ENCODE measurements at places on chromosomes 16 and 17.

DNA sequence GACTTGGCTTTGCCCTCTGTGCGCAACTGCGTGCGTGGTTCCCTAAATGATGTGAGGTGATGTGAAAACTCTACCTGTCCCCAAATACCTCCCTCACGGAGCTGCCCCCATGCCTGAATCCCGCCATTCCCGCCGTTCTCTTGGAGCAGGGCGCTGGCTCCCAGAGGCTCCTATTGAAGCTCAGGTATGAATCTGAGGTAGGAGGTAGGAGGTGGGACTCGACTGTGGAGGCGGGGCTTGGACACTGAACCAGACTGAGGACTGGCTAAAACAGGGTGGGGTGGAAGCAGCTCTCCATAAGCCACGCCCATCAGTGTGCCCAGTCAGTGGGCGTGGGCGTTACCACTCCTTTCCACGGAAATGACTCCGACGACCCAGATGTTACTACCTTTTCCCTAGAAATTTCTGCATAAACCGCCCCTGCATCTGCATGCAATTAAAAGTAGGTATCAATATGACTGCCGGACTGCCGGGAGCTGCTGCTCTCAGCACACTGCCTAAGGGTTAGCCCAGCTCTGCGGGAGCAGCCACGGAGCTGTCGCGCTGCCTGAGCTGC lies 41.0 kb downstream of the FOXL1 start:
- DNase-seq = no peak

DNA sequence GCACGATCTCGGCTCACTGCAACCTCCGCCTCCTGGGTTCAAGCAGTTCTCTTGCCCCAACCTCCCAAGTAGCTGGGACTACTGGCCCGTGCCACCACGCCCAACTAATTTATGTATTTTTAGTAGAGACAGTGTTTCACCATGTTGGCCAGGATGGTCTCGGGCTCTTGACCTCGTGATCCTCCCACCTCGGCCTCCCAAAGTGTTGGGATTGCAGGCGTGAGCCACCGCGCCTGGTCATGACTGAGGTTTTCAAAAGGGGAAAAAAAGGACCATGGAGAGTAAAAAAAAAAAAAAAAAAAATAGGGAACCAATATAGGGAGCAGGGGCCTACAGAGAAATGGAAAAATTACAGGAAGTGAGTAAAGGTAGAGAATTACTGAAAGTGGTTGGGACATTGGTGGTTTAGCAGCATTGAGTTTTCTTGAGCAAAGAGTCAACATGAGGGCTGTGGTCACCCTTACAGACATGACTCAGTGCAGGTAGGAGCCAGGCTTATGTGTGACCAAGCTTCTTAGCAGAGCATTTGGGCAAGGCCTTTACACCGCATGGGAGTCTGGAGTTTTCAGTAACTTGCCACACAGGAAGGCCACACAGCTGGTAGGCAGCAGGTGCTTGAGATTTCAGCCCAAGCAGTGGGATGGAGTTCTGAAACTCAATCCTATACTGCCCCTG lies 447.3 kb downstream of the HS3ST3B1 start:
- DNase-seq = no peak

DNA sequence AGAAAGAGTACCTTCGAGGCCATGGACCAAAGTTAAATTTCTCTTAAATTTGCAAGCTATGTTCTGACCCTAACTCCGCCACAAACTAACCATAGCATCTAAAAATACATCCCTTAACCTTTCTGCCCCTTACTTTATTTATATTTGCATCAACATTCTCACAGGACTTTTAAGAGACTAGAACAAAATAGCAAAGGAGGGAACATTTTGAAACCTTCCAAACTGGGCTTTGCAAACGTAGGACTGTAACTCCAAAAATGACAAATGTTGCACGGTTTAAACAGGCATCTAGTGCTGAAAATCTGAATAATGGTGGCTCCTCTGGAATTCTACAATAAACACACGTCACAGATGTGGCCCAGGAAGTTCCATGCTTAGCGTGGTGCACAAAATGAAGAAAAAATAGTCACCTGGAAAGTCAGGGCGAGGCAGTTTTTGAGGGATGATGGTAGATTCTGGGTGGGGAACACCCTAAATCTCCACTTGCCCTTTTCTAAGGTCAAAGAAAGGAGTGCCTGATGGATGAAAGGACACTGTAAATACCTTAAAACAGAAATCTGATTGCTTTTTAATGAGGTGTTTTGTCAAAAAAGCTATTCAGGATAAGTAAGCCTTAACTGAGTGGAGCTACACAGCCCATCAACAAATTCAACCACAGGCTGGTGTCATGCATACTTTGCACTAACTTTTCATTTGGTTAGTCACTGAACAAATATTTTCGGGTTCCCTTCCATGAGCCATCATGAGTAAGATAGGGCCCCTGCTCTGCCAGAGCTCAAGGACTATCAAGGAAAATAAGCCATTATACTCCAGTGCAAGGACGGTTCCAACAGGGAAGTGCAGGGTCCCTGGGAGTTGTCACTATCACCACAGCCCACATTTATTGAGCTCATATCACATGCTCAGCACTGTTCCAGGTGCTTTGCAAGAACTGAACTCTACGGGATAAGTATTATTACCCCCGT lies 21.2 kb downstream of the ARHGAP17 start:
- DNase-seq = no peak

DNA sequence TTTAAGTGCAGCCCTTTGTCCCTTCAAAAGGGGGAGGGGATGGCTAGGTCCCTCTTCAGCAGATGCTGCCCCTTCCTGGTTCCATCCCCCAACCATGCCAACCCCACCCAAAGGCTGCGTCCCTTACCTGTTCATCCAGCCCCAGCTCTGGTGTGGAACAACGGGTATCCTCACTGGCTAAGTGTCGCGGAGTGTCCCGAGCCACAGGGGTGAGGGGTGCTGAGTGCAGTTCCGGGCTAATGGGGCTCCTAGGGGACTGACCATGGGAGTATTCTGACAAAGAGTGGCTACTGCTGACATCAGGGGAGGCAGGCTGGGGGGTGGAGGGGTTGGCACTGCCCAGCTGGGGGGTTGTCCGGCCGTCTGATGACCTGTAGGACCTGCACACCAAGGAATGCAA lies 32.9 kb downstream of the STH start:
- no peak for DNase-seq

- no peak for DNase-seq
Observed at GRCh38 chr17:75739174-75739573, 17.9 kb downstream of the ITGB4 start.

DNA sequence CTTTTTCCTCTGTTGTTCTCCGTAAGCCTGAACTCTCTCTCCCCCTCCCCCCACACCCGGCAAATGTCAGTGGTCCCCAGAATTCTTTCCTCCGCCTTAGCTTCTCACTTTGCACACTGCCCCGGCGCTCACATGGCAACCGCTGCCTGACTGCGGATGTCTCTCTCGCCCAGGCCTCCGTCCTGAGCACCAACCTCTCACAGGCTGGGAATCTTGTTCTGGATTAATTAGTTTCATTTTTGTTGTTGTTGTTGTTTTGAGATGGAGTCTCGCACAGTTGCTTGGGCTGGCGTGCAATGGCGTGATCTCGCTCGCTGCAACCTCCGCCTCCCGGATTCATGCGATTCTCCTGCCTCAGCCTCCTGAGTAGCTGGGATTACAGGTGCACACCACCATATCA lies 16.7 kb downstream of the C17orf100 start:
- DNase-seq = no peak

DNA sequence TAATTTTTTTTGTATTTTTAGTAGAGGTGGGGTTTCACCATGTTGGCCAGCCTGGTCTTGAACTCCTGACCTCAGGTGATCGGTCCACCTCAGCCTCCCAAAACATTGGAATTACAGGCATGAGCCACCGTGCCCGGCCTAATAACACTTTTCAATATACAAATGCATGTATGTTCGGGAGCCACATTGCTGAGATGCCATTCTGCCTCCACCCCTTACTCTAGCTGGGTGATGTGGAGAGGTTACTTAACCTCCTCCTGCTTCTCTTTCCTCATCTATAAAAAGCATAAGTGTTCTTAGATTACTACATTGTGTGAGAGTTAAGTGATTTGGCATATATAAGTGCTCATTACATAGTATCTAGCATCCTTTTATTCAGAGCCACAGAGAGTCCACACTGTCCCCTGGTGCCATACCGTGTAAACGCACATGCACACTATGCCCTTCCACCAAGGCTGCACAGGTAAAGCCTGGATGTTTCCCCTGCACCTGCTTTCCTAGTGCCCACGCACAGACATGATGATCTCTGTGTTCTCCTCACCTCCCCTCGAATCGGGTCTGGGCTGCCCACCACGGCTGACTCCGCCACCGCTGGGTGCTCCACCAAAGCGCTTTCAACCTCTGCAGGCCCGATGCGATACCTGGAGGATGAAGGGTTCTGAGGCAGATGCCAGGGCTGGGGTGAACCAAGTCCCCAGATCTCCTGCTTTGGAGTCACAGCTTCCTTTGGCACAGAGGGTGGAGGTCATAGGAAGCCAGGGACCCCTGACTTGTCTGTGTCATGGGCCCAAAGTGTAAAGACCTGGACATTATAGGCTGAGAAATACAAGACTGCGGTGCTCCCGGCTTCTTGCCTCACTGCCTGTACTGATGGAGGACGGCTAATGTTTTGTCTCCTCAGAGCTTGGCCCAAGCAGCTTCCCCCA lies 49.0 kb upstream of the ACSM2B start:
- no peak for DNase-seq

GRCh38 chr17:11969565-11969964 lies 27.7 kb downstream of the ZNF18 start:
- no peak for DNase-seq

GRCh38 chr17:70615831-70616230 lies 446.5 kb downstream of the KCNJ2 start:
- DNase-seq = no peak

DNA sequence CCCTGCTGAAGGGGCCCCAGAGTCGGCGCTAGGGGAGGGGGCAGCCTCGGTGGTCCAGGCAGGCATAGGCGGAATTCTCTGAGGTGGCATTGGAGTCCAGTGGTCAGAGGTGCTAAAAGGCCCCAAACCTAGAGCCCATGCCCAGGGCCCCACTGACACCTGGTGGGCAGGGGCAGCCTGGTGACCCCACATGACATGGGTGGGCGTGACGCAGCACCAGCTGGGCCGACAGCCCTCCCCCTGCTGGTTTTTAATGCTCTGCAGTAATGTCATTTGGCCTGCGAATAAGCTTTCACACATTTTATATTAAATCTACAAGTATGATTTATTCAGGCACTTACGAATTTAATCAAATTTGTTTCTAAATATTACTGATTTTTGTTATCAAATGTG lies 2.1 kb upstream of the RNPS1 start:
- no peak for DNase-seq

GRCh38 chr16:57020651-57021050 lies 31.3 kb downstream of the NLRC5 start:
- DNase-seq = no peak

DNA sequence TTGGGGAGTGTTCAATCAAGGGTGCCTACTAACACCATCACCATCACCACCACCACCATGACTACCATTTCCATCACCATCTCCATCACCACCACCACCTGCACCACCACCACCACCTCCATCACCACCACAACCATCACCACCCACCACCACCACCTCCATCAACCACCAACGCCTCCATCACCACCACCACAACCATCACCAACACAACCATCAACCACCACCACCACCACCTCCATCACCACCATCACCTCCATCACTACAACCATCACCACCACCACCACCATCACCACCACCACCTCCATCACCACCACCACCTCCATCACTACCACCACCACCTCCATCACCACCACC lies 15.7 kb downstream of the MARCHF10 start:
- DNase-seq = no peak

DNA sequence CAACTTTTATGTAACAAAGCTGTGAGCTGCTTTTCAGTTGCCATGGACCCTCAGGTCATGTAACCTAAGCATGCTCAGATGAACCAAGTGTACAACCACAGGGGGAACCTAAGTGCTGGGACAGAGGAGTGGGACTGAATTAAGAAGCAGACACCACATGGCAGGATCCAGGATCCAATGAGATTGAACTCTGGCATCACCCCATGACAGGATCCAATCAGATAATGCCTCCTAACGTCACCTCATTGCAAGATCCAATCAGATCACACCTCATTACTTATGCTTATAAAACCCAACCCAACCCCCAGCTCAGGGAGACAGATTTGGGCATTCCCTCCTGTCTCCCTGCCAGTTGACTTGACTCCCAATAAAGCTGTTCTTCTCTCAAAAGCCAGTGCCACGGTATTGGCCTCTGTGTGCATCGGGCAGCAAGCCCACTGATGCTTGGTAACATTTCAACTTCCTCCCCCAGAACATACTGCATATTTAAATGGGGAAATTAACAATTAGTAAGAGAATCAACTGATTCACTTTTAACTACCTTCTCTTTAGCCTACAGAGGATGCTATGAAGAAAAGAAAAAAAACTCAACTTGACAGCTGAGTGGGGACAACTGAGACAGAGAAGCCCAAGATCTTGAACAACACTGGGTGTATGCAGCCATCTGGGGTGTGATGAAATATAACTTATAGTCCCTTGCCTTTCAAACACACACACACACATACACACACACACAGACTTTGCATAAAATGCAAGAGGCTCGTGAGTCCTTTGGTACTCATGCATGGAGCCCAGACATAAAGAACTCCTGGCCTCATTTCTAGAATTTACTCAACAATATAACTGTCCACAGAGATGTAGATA lies 148.4 kb downstream of the SLC39A11 start:
- DNase-seq = no peak

- no peak for DNase-seq
Observed at GRCh38 chr16:4511441-4512082, 27.0 kb downstream of the CDIP1 start.

DNA sequence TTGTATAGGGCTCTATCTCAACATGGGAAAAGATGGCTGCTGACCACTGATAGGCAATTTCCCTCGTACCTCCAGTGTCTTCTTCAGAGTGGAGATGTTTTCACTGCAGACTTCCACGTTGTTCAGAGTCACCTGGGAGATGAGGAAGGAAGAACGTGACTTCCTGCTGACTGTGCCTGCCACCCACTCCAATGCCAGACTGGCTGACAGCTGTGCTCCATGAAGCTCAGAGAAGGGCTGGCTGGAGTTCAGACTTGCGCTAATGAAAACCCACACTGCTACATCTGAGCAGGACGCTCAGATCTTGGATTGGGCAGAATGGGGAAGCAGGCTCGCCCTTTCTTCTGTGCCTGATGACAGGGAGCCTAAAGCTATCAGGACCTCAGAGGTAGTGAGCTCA lies 33.1 kb downstream of the COG4 start:
- no peak for DNase-seq

GRCh38 chr17:79183293-79184158 lies 108.9 kb downstream of the ENGASE start:
- no peak for DNase-seq

Data from activated CD4-positive, alpha-beta T cell treated with anti-CD3 and anti-CD28 coated beads for 24 hours (primary cell).